ENCODE measurements at places on chromosomes 5 and 9.

- DNase-seq: no peak
- no peak overlapping the region for H3K27ac ChIP-seq
- H3K27me3 ChIP-seq: no peaks in the 10 kb centered on the region
- H3K36me3 ChIP-seq: no peaks in the 10 kb centered on the region
- no peak overlapping the region for H3K4me3 ChIP-seq
Measured at GRCh38 chr5:132859889-132860437, 6.3 kb downstream of the GDF9 start.

DNA sequence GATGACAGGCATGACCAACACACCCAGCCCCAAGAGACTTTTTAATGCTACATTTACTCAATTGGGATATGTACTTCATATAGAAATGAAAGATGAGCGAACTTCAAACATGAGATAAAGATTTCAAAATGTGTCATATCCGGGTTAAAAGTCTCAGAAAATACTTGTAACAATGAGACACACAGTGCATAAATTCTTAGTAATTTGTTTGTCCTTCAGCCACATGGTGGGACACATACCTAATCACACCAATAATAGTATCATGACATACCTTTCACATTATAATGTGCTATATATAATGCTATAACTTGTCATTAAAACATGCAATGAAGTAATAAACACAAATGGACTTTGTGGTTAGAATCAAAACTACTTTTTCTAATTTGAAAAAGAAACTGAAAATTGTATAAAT is 204.7 kb upstream of the RFX3 start:
- no peak overlapping the region for H3K27ac ChIP-seq
- H3K27me3 ChIP-seq: no peaks in the 10 kb centered on the region
- no peak overlapping the region for H3K4me3 ChIP-seq
- no peaks in the 10 kb centered on the region for H3K36me3 ChIP-seq

GRCh38 chr9:71003346-71003745 is 118.1 kb downstream of the TRPM3 start:
- H3K27me3 ChIP-seq: no peaks in the 10 kb centered on the region
- H3K4me1 ChIP-seq: no peaks in the 10 kb centered on the region
- H3K36me3 ChIP-seq: no peaks in the 10 kb centered on the region
- H3K27ac ChIP-seq: no peak overlapping the region

DNA sequence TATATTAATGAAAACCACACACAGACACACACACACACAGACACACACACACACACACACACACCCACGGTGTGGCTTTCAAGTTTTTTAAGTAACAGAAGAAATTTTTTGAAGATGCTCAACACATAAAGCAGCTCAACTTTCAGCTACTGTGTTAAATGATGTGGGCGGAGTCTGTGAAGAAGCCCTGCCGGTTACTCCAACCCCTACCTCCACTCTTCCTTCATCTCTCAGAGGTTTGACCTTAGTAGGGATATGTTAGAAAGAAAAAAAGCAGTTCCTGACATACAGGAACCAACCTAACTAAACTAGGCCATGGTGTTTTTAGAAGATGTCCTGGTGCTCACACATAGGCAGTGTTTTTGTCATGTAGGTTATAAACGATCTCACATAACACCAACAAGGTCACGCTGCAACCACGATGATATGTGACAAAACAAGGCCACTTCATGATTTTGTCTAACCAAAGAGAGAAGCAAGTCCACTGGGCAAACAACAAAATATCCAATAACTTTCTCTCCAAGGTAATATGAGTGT is 112.8 kb downstream of the EMB start:
- no peak overlapping the region for H3K27ac ChIP-seq
- H3K4me3 ChIP-seq: no peak overlapping the region
- H3K36me3 ChIP-seq: no peaks in the 10 kb centered on the region
- H3K4me1 ChIP-seq: no peaks in the 10 kb centered on the region
- no peaks in the 10 kb centered on the region for H3K27me3 ChIP-seq

DNA sequence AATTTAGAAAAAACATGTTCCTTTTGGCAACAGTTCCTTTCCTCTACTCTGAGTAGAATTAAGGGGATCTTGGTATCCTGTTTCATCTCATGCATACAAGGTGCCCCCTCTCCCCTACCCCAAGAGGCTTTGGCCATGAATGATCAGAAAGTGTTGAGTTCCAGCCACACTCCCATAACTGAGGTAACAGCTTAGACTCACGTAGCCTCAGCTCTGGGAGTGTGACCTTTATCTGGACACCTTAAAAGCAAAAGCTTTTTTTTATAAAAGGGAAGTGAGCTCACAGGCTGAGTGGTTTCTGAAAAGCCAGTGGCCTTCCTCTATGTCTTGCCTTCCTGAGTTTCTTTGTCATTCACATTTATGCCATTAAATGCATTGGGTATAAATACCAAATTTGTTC is 900 bp upstream of the HAVCR2 start:
- H3K27me3 ChIP-seq: no peaks in the 10 kb centered on the region
- no peaks in the 10 kb centered on the region for H3K36me3 ChIP-seq
- H3K27ac ChIP-seq: no peak overlapping the region
- no peak overlapping the region for H3K4me3 ChIP-seq
- no peak for DNase-seq

DNA sequence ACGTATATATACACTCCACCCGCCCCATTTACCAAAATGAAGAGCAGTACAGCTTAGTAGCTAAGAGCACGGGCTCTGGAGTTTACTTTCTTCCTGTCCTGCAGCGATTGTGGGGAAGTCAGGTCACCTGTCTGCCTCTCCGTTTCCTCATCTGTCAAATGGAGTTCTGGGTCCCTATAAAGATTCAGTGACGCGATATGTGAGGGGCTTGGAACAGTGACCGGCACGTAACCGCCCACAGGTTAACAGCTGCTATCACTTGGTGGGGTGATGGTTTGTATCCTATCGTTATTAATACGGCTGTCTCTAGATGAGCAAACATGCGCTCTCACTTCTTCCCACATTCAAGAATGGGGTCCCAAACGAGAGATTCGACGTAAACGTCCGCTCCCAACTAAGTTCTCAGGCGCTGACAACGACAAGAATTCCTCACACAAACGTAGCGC is 426 bp downstream of the FAM114A2 start:
- H3K4me3 ChIP-seq: peak overlapping the region; percentile 76
- no peak for DNase-seq
- H3K27ac ChIP-seq: peak overlapping the region; percentile 82
- no peaks in the 10 kb centered on the region for H3K27me3 ChIP-seq

DNA sequence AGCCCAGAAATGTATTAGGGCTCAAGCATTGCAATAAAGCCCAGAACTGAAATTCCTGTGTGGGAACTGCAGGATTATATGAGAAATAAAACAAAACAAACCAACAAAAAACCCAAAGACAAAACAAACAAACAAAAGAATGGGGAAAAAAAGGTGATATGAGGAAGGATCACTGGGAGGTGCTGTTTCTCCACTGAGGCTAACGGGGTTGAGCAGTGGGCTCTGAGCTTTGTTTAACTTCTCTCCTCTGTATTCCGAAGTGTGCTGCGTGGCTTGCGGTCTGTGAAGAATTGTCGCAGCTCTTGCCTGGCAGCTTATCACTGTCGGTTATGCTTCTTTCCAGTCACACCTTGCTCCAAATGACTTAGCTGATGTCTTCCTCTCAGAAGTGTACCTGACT is 106.3 kb downstream of the TENT4A start:
- no peaks in the 10 kb centered on the region for H3K36me3 ChIP-seq
- H3K27ac ChIP-seq: no peak overlapping the region
- H3K4me1 ChIP-seq: no peaks in the 10 kb centered on the region
- H3K27me3 ChIP-seq: no peaks in the 10 kb centered on the region
- no peak for DNase-seq

- no peak overlapping the region for H3K27ac ChIP-seq
- no peaks in the 10 kb centered on the region for H3K36me3 ChIP-seq
- H3K4me1 ChIP-seq: no peaks in the 10 kb centered on the region
- no peak overlapping the region for H3K4me3 ChIP-seq
- DNase-seq: no peak
Measured at GRCh38 chr9:131936929-131937328, 142.7 kb downstream of the MED27 start.

DNA sequence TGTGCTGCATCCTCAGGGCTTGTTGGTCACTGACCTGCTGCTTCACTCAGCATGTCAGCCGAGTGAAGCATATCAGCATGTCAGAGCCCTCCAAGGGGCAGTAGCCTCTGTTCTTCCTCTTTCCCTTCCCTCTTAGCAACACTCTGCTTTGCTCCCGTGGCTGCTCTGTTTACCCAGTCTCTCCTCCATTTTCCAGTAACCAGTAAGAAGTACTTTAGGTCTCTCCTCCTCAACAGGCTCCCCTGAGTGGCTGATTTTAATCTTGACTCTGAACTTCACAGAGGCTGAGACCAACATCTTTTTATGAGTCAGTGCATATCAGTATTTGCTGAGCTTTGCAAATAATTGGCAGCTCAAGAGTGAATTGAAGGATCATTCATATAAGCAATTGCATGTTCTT is 18.6 kb upstream of the ADRB2 start:
- no peaks in the 10 kb centered on the region for H3K4me1 ChIP-seq
- DNase-seq: no peak
- H3K36me3 ChIP-seq: no peaks in the 10 kb centered on the region
- no peak overlapping the region for H3K27ac ChIP-seq
- H3K27me3 ChIP-seq: no peaks in the 10 kb centered on the region

DNA sequence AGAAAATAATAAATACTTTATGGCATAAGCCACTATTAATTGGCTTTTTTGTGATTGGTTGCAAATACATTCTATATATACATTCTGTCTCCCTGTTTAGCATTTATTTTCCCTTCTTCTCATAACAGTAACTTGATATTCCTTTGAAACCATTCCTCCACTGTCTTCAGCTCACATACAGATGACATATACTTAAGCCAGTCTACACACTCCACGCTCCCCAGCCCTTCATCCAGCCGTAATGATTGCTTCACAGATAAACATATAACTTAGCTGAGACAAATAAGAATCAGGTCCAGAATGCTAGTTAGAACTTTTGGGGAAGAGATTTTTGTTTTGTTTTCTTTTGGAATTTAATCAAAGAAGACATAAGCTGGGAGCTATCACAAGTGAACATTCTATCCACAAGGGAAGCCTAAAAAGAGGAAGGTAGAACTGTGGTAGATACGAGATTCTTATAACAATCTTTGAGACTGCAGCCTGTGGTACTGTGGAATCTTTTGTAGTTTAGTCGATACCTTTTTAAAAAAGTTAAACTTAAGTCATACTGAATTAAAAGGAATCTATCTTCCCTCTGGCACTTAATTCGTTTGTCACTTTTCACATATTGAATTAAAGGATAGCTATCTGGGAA is 365.1 kb upstream of the PRR16 start:
- H3K36me3 ChIP-seq: no peaks in the 10 kb centered on the region
- H3K4me3 ChIP-seq: no peak overlapping the region
- no peak overlapping the region for H3K27ac ChIP-seq
- no peak for DNase-seq
- no peaks in the 10 kb centered on the region for H3K4me1 ChIP-seq

DNA sequence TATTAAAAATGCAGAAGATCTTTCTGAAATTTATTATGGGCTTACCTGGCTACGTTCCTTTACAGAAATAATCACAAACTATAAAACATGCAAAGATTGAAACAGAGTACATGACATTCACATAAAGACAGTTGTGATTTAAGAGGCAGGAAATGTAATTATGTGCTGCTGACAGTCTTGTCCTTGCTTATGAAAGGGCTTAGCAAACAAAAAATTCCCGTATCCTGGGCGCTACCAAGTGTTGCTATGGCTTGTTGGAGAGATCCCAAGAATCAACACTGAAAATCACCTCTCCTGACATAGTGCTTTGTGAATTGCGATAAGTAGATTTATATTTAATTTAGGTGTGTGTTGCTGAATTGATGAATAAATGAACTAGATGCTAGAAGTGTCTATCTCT is 352.5 kb upstream of the C9orf72 start:
- no peak for DNase-seq
- no peak overlapping the region for H3K4me3 ChIP-seq
- no peaks in the 10 kb centered on the region for H3K27me3 ChIP-seq

GRCh38 chr5:32193591-32193990 is 19.5 kb upstream of the GOLPH3 start:
- no peaks in the 10 kb centered on the region for H3K36me3 ChIP-seq
- H3K27ac ChIP-seq: peak overlapping the region; percentile 41
- no peak overlapping the region for H3K4me3 ChIP-seq

GRCh38 chr9:68446836-68447235 is 90.4 kb downstream of the PGM5 start:
- H3K27ac ChIP-seq: no peak overlapping the region
- no peaks in the 10 kb centered on the region for H3K36me3 ChIP-seq
- H3K4me1 ChIP-seq: no peaks in the 10 kb centered on the region
- no peak overlapping the region for H3K4me3 ChIP-seq
- H3K27me3 ChIP-seq: no peaks in the 10 kb centered on the region

DNA sequence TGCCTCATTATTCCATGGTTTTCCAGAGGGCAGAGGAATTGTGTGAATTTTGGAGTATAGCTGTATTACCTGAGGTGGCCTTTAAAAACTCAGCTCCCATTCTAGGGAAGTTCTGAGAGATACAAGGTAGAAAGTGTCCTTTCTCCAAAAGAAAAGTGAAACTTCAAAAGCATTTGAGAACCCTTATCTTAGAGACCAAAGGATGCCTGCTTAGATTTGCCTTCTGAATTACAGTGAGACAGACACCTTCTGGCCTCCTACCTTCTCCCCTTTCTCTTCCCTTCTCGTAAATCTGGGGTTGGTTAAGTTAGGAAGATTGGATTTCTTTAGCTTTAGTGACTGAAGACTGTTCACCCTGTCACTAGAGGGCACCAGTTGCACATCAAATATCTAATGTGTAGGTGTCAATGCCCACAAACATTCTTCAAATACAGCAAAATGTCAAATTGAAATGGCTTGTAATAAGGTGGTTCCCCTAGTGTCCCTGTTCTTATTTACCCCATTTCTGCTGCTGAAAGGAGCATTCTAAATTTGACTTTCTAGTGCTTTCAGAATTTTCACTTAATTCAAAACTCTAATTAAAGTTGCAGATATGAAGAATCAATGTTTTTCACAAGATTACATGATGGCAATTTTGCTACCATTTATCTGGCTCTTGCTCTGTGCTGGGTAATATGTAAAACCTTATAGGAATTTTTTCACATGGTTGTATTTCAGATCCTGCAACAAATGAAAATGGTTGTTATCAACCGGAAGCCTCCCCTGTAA is 46.7 kb downstream of the PRRC1 start:
- no peak overlapping the region for H3K4me3 ChIP-seq
- H3K36me3 ChIP-seq: no peaks in the 10 kb centered on the region
- no peak overlapping the region for H3K27ac ChIP-seq
- no peaks in the 10 kb centered on the region for H3K27me3 ChIP-seq
- DNase-seq: no peak

GRCh38 chr5:100824635-100825034 is 78.4 kb downstream of the ST8SIA4 start:
- H3K27ac ChIP-seq: no peak overlapping the region
- DNase-seq: no peak
- H3K27me3 ChIP-seq: no peaks in the 10 kb centered on the region
- no peaks in the 10 kb centered on the region for H3K36me3 ChIP-seq

Measured in breast epithelium (tissue), 4 donors.